ENCODE measurements at places on chromosomes 6 and 20.

- DNase-seq = no peak
Observed at GRCh38 chr20:46118481-46119020, 437 bp downstream of the CD40 start.

DNA sequence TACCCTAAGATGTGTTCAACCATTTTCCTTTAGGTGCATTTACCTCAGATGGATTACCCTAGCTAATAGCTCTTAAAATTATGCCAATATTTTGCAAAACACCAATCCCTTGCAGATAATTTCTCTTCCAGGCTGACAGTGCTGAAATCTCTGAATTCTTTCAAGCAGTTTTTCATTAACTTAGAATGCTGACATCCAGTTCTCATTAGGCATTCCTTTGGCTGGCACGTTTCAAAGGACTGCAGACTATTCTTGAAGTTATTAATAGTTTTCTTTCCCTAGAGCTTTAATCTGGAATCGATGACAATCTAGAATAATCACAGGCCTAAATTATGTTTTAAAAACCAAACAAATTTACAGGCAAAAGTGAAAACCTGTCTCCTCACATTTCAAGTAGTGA is 68.3 kb downstream of the SMLR1 start:
- DNase-seq = no peak

- DNase-seq = no peak
Observed at GRCh38 chr6:10316373-10316721, 98.5 kb downstream of the TFAP2A start.

GRCh38 chr6:16824845-16825685 is 63.8 kb upstream of the ATXN1 start:
- DNase-seq = no peak

DNA sequence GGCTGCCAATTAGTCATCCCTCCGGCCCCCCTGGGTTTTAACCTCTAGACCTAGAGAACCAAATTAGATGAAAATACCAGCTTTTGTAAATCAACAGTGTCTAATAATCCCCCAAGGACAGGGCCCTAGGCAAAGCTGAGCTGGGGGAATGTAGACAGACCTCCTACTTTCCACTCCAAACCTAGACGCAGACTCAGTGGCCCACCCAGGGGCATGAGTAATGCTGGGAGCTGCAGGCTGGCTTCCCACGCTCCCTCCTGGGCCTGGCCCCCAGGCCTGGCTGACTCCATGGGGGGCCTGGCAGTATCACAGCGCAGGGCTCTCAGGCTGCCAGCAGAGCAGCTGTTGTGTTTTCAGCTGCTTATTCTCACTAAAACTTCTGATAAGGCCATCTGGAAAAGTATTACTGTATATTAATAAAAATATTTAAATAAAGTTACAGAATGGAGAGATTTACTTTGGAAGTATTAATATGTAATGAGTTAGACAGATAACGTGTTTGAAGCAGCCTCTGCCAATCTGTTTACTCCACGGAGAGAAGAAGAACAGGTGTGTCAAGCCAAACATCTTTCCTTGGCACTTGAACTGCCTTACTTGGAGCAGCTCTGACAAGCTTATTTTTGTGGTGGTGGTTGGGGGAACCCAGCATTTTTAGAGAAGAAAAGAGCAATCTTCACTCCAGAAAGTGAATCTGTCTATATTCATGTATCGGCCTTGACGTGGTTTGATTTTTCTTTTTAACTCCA is 144.0 kb upstream of the AGPAT4 start:
- DNase-seq = no peak

DNA sequence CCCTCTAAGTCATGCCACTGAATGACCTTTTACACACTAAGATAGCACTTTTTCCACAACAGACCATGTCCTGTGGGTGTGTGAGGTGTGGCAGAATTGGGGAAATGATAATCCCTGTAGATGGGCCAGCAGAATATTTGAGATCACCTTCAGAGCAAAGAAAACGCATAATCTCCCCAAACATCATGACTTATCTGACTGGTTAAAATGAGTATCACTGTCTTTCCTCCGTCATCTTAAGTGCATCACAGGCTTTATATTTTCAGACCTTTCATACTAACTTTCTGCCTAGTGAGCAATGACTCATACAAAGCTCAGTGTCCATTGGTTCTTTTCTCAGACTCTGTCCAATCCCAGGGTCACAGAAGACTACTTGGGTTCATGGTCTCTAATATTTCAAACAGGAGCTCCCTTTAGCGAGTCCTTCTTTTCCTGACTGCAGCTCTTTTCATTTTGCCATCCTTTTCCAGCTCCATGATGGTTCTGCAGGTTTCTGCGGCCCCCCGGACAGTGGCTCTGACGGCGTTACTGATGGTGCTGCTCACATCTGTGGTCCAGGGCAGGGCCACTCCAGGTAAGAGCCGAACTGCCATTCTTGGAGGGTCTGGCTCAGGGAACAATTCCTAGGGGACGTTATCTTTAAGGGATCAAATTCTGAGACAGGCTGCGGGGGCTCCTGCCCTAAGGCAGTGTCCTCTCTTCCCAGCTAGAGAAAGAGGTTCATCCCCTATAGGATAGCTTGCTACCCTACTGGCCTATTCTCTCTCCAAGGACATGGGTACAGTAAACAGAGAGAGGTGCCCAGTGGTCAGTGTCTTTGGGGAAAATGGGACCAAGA is at the start of gene HLA-DPB1:
Gene HLA-DPB1 (plus strand): TSS at position 423 of the 838 bp plus-strand sequence. CDS start 52 bp downstream, at position 475.
- no peak for DNase-seq

GRCh38 chr6:125868252-125868651 is 77.5 kb downstream of the NCOA7 start:
- no peak for DNase-seq

GRCh38 chr20:45863543-45864470 is 6.4 kb downstream of the ZSWIM3 start:
- DNase-seq = no peak

- no peak for DNase-seq
Observed at GRCh38 chr6:110731196-110731595, 84.1 kb downstream of the CDK19 start.

DNA sequence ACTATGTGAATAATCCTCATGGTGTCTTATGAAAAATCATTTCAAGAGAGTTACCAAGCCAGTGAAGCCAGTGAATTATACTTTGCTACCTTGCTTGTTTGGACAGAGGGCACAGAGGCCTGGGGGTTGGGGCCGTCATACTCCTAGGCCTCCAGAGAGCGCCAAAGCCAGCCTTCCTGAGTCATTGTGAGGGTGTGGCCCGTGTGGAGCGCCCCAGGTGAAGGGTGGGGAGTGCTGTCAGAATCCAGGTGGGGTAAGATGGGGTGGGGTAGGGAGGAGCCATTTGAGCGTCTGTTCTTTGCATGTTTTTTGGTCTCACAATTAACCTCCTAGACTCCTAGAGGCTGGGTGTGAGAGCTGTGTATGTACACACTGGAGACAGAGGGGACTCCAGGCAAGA is 71.1 kb downstream of the PERP start:
- no peak for DNase-seq

DNA sequence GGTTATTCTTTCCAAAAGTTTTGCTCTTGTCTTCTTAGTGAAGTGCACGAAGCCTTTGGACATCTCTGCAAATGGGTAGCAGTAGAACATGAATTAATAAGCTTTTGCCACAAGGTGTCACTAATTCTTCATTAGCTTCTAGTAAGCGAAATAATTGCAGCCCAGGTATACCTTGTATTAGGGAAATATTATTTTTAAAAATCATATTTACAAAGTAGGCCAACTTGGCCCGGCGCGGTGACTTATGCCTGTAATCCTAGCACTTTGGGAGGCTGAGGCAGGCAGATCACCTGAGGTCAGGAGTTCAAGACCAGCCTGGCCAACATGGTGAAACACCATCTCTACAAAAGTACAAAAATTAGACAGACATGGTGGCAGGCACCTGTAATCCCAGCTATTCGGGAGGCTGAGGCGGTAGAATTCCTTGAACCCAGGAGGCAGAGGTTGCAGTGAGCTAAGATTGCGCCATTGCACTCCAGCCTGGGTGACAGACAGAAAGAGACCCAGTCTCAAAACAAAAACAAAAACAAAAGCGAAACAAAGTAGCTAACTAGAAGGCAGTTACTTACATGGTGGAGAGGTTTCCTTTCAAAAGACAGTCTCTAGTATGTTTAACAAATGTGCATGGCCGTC is 8.8 kb upstream of the RSPH3 start:
- no peak for DNase-seq

DNA sequence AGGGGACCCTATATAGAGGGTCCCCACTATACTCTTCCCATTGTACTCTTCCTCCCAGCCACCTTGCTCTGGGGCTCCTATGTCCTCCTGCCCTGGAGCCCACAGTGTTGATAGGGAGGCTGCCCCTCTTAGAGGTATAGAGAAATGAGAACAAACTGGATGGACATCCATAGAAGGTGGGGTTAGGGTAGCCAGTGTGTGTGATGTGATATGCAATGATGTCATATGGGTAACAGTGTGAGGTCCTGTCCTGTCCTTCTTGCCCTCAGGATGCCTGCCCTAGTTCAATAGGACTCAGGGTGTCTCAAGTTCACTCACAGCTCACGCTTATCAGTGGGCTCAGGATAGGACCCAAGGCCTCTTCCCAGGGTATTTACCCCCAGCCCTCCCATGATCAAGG is 435 bp downstream of the PTCRA start:
- DNase-seq = no peak
